ENCODE measurements at places on chromosomes 16 and 17.
A peak's percentile ranks its signal among the peaks of the same experiment; 100 is the strongest.

GRCh38 chr17:40092581-40092980 is 7.8 kb downstream of the NR1D1 start:
- no peak for DNase-seq

DNA sequence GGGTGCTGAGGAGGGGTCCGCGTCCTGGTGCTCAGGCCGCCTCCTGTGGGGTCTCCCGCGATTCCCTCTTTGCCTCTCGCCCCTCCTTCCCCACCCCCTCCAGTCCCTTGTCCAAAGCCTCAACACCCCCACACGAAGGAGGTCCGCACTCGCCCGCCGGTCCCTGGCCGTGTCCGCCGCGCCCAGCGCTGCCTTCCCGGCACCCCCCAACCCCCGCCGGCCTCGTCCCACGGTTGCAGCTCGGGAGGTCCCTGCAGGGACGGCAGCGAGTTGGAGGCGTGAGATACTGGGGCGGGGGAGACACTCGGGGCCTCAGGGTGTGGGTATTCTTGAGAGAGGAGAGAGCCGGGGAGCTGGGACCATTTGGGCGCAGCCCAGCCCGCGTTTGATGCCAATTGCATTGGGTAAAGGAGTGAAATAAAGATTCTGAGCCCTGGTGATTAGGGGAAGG is 468 bp downstream of the FLYWCH2 start:
- peak; percentile 40 for DNase-seq

DNA sequence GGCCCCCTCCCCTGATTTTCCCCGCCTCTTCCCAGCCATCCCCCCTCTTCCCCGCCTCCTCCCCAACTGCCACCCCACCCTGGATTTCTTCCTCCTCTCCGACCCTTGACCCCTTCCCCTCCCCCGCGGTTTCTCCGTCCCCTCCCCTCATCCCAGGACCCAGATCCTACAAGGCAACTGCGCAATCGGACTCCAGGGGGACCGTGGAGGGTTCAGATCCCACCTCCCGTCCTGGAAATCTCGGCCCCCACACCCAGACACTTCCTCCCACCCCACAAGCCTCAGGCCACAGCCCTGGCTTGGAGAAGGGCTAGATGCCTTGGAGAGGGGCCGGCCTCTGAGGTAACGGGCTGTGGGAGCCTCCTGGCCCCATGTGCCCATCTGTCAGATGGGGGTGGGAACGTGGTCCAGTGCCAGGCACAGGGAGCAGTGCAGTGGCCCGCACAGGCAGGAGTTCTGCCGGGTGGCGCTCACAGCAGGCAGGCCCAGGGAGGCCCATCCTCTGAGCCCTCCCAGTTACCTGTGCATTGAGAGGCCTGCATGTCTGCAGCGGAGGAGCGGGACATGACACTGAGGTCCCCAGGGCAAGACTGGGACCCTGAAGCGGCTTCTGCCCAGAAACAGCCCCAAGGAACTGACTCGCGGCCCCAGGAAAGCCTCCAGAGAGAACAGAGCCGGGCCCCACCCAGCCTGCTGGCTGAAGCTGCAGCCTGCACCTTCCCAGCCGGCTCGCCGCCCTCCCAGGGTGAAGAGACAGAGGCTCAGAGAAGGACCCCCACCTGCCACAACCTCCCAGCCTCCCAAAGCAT is 16.7 kb downstream of the ZNF423 start:
- DNase-seq: no peak

- DNase-seq: no peak
Observed at GRCh38 chr16:22786691-22787090, 27.3 kb upstream of the HS3ST2 start.

- no peak for DNase-seq
Observed at GRCh38 chr17:65183736-65184135, 46.6 kb downstream of the RGS9 start.

DNA sequence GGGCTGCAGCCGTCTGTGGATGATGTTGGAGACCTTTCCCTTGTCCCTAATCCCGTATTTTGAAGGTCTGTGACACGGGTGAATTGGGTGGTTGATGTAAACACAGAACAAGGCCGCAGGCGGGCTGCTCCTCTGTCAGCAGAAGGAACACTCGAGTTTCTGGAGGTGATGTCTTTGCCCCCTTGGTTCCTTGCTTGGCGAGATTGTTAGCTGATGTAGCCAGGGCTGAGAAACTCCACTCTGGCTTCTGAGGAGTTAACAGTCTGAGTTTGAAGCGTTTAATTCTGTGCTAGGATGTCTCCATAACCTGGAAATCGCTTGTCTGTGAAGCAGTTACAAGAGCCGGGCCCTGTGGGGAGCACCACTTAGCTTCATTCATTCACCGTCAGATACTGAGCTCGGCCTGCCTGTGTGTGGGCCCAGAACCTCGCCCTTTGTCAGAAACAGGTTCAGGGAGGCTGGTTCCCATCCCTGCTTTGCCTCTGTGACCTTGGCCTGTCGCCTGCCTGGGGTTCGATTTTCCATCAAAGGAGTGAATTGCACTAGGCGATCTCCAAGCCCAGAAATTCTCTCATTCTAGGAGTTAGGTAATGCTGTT is 1.3 kb downstream of the MAPK8IP3 start:
- DNase-seq: peak; percentile 48

- peak; percentile 79 for DNase-seq
Observed at GRCh38 chr17:49996495-49997300, 1.7 kb upstream of the DLX3 start.

DNA sequence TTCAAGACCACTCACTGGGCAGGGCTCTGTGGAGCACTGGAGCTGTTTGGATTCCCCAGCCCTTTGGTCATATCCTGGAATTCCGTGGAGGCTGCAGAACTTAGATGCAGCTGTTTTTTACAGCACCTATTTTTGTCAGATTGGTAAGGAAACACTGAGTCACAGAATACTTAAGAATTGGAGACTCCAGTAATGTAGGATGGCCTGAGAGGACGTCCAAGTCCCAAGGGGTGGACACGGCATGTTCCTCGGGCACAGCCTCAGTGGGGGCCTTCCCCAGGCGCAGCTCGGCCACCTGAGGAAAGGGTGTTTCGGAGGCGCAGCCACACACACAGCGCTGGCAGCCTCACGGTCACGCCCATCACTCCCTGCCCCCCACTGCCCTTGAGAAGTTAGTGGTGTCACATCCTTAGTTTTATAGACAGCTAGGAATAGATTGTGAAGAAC is 14.8 kb downstream of the PLD6 start:
- no peak for DNase-seq

DNA sequence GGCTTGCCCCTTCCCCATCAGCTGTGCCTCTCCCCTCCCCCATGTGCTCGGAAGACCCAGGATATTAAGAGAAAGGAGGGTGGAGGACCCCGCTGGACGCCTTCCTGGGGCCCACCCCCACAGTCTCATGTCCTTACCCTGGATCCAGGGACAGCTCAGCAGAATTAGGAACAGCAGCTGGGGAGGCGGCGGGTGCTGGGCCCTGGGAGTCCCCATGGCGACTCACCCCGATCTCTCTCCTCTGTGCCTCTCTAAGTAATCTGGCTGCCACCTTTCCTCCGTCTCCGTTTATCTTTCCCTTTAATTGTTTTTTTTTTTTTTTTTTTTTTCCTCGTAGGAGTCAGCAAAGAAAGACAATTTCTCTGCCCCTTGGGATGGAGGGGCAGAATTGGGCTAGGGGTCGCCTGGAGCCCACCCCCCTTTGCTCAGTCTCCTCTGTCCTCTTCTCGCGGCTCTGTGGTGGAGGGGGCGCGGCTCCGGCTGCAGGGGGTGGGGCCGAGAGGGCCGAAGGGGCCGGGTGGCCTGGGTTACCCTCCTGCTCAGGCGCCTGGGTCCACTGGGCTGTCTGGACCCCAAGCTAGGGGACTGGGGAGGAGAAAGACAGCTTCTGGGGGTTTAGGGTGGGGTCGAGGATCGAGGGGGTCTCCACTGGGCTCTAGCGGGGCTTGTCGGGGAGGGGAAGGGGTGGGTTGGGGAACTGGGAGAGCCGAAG is 390 bp downstream of the SEZ6L2 start:
- no peak for DNase-seq

DNA sequence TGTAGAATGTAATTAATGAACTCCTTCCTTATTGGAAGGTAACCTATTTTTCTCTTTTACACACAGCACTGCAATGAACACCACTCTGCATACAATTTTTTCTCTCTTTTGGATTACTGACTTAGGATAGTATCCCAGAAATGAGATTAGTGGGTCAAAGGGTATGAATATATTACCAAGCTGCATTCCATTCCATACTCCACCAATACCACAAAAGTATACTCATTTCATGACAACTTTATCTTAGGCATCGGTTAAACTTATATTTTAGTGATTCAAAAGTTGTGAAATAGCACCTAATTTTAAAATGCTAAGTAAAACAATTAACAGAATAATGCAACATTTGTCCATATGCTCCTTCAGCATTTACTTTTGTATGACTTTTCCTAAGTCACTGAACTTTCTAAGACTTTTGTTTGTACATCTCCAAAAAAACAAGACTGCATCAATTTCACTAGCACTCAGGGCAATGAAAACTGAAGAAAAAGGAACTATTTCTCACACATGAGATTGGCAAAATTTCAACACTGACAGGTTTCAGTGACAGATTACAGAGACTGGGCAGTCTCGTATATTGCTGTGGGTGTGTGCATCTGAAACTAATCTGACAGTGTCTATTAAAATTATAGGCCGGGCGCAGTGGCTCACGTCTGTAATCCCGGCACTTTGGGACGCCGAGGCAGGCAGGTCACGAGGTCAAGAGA is 32.1 kb downstream of the HELZ start:
- DNase-seq: no peak

GRCh38 chr17:14121952-14122351 is 52.6 kb downstream of the COX10 start:
- DNase-seq: no peak

- no peak for DNase-seq
Observed at GRCh38 chr17:21276264-21276588, 8.3 kb upstream of the MAP2K3 start.

GRCh38 chr16:19783363-19784182 is 65.5 kb downstream of the IQCK start:
- no peak for DNase-seq

- DNase-seq: no peak
Observed at GRCh38 chr17:43860077-43860725, 13.2 kb downstream of the CD300LG start.

DNA sequence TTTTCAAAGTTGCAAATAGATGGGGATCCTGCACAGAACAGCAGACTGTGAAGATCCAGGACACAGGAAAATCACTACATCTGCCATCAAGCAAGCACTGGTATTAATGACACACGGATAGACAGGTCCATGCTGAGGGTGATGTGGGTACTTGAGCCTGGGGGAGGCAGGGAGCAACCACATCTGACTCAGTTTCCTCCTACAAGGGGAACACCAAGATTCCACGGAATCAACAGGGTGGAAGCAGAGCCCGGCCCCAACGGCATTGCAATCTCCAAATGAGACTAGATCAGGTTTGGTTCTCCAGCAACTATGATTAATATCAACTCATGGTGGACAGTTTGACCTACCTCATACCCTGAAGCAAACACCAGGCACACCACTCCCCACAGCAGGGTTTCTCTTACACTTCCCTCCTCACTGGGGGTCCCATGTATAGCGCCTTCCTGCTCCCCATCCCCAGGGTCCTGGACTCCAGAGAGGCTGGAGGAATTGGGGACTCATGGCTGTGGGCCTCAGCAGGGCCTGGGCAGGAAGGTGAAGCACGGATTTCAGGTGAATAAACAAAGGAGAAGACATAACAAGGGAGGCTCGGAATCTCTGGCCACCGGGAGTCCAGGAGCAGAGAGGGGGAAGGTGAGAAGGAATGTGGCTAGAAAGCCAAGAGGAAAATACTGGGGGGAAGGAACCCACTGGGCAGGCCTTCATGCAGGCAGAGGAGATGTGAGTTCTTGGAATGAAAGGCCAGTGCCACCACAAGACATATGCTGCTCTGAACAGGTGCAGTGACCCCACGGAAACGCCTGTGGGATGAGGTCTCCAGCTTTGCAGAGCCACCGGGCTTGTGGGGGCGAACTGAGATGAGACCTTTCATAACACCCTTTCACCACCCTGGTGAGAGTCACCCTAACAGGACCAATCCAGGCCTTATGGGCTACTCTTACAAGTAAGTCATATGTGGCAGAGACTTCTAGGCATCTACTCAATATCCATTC is 29.5 kb upstream of the PIK3R6 start:
- no peak for DNase-seq

GRCh38 chr16:31033709-31034492 is 543 bp downstream of the STX4 start:
- peak; percentile 94 for DNase-seq

- no peak for DNase-seq
Observed at GRCh38 chr17:77196251-77196650, 55.5 kb downstream of the SEC14L1 start.

DNA sequence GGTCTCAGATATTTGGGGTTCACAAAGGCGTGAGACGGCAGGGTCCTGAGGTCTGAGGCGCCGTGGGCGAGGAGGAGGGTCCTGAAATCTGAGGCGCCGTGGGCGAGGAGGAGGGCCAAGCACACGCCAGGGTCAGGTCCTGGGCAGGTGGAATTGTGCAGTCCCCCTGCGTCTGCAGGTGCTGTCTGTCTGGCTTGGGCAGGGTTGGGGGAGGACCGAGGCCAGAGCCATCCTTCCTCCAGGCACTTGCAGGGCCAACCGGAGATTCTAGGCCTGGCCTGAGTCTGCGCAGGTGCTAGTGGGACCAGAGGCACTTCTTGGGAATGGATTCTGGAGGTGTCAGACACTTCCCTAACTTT is 2.4 kb upstream of the APRT start:
- DNase-seq: no peak

Data from GM13976 (cell line).